CD4-positive, alpha-beta memory T cell (primary cell): ENCODE measurements at places on chromosomes 12 and 14.

- DNase-seq = no peak
These were observed 188.5 kb upstream of the TMEM132C start for GRCh38 chr12:128078301-128078971.

- DNase-seq = no peak
These were observed 166.3 kb downstream of the KIF26A start for GRCh38 chr14:104304451-104305351.

- no peak for DNase-seq
These were observed 16.0 kb downstream of the RPS6KL1 start for GRCh38 chr14:74906925-74907521.

DNA sequence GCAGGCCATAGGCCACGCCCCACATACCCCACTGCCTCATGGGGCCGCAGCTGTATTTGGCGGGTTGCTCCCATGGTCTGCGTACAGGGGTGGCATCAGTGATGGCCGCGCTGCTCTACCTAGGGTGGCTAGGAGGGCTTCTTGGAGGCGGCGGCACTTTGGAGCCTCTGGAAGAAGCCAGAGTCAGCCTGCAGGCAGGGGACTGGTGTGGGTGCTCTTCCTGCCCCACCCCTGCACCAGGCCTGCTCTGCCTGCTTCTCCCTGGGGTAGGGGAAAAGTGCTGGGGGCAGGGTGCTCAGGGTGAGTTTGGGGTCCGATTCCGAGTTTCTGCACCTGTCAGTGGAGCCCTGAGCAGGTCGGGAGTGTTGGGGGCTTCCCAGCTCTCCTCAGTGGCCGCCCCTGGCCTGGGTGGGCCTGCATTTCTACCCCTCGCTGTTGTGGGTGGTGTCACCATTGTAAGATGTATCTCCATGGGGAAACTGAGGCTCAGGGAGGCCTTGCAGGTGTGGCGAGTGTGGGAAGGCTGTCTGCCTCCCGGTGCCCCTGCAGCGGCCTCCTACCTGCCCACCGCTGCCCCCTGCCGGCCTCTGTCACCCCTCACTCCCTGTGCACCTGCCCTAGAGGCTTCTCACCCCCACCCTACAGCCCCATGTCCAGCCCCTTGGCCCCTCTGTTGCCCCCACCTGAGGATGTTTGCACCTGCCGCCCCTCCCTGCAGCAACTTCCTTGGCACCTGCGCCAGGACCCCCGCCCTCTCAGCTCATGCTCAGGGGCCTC lies 5.5 kb downstream of the CEP170B start:
- DNase-seq = peak; percentile 22

DNA sequence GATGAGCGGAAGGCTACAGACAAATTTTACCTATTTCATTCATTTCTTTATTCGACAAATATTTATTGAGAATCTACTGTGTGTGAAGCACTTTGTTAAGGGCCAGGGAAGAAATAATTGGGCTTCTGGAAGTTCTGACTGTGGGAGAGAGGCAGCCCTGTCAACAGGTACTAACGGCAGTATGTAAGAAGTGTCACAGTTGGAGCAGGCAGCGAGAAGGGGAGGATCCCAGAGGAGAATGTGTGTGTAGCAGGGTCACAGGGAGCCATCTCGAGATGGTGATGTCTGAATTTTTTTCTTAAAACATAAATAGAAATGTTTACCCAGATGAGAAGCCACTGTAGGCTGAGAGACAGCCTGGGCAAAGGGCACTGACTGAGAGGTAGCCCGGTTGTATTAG lies 163.3 kb upstream of the SLC38A2 start:
- DNase-seq = no peak

GRCh38 chr14:55752580-55753390 lies 172.8 kb downstream of the KTN1 start:
- DNase-seq = no peak

DNA sequence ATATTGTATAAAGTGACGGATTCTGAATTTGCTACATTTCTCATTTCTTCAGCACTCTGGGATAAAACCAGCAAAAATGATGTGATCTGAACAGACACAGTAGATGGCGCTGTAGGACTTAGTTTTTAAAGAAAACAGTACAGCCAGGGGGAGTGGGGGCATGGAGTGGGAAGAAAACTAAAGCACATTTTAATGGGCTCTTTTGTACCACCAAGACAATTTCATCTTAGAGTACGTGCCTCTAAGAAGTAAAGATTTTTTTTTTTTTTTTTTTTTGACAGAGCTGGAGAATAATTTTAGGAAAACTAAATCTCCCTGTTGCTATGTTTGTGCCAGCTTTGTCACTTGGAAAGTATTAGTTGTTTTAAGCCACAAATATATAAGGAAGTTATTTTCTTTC lies 124.4 kb downstream of the RAD51B start:
- peak; percentile 53 for DNase-seq

GRCh38 chr12:109154451-109155438 lies 38.4 kb downstream of the ACACB start:
- DNase-seq = peak; percentile 76

- no peak for DNase-seq
These were observed 271.1 kb upstream of the G2E3 start for GRCh38 chr14:30287579-30288445.

DNA sequence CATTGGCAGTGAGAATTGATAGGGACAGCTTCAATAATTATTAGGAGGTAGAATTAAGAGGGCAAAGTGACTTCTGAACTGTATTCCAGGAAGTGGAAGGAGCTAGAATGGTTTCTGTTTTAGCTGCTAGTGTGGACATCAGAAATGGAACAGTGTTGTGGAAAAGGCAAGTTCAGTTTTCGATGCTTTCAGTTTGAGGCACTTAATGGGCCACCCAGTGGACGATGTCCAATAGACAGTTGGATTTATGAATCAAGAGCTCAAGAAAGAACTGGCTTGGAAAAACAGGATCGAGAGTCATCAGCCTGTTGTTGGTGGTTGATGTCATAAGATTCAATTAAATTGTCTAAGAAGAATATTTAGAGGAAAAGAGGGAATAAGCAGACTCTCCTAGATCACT lies 136.3 kb downstream of the DYRK2 start:
- no peak for DNase-seq

GRCh38 chr12:115598871-115599811 lies 678.4 kb downstream of the MED13L start:
- DNase-seq = no peak

DNA sequence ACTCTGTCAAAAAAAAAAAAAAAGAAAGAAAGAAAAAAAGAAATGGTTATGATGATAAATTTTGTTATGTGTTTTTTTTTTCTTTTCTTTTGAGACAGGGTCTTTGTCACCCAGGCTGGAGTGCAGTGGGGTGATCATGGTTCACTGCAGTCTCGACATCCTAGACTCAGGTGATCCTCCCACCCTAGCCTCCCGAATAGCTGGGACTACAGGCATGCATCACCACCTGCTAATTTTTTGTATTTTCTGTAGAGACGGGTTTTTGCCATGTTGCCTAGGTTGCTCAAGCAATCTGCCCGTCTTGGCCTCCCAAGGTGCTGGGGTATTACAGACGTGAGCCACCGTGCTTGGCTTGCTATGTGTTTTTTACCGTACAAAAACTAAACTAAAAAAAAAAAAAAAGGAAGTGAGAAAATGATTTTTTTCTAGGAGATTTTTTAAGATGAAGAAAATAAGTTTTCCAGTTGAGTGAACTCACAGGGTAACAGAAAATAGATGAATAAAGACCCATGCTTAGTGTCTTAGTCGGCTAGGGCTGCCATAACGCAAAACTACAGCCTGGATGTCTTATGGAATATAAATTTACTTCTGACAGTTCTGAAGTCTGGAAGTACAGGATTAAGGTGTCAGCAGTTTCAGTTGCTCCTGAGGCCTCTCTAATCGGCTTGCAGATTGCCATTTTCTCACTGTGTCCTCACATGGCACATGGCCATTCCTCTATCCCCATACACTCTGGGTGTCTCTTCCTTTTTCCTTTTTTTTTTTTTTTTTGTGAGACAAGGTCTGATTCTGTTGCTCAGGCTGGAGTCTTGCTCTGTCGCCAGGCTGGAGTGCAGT lies 13.2 kb upstream of the APOF start:
- no peak for DNase-seq

- DNase-seq = no peak
These were observed 127.4 kb upstream of the RBM19 start for GRCh38 chr12:114093520-114093919.

GRCh38 chr12:11568762-11569478 lies 80.6 kb upstream of the ETV6 start:
- no peak for DNase-seq

DNA sequence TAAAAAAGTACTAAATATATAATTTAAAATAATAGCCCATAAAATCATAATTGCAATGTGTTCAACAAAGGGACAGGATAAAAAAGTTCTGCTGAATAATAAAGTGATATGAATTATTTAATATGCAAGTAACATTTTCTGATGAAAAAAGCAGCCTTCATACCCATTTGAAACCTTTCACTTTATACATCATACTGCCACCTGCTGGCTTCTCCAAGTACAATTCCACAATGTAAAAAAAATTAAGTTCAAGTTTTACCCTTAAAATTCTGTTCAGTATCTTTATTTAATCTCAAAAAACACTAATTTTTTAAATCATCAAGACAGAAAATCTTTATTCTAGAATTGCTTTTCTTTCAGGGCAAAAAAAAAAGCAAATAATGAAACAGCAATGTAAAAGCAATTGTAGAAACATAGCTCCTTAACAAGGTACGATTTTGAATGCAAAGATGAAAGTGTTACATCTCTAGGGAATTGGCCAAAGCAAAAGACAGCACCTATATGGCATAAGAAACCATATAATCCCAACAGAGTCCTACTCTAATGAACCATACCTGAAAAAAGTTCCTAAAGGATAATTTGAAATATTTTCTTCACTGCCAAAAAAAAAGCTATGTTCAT lies 15.0 kb downstream of the MDM1 start:
- DNase-seq = no peak

GRCh38 chr12:115037830-115038229 lies 353.9 kb upstream of the TBX3 start:
- DNase-seq = no peak

GRCh38 chr14:103886304-103887169 lies 39.2 kb upstream of the PPP1R13B start:
- no peak for DNase-seq

- DNase-seq = no peak
These were observed 55.4 kb downstream of the SLCO1B3 start for GRCh38 chr12:20865873-20866272.

- DNase-seq = no peak
These were observed 45.7 kb upstream of the APPL2 start for GRCh38 chr12:105281694-105282049.

- peak; percentile 67 for DNase-seq
These were observed 11.0 kb upstream of the FBXL14 start for GRCh38 chr12:1605129-1606020.

GRCh38 chr14:56422703-56423213 lies 156.8 kb upstream of the TMEM260 start:
- peak; percentile 17 for DNase-seq

- no peak for DNase-seq
These were observed 414.3 kb downstream of the BCAT1 start for GRCh38 chr12:24534622-24535021.

DNA sequence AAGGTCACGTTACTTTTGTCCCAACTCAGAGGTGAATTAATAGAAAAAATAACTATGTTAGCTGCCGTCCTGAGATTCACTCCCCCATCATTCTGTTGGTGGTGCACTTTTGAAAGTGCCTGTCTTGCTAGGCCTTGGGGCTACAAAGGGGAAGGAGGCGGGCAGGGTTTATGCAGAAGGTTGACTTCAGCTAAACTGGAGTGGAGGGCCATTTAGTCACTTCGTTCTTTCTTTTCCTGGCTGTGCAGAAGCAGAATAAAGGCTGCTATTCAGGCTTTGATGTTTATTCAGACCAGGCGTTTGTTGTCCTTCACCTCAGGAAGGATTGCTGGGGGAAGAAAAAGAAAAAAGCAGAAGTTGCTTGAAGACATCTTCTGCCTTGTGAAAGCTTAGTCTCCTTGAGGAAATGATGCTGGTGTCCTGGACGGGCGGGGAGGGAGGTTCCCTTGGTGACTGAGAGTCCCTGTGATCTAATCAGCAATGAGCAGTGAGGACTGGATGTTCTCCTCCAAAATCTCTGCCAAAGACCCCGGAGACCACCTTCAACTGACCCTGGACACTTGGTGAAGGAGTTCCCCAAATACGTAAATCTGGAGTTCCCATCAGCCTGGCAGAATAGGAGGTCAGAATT lies 4.0 kb downstream of the GLT1D1 start:
- no peak for DNase-seq

GRCh38 chr12:1283316-1283715 lies 292.3 kb downstream of the ERC1 start:
- DNase-seq = no peak

DNA sequence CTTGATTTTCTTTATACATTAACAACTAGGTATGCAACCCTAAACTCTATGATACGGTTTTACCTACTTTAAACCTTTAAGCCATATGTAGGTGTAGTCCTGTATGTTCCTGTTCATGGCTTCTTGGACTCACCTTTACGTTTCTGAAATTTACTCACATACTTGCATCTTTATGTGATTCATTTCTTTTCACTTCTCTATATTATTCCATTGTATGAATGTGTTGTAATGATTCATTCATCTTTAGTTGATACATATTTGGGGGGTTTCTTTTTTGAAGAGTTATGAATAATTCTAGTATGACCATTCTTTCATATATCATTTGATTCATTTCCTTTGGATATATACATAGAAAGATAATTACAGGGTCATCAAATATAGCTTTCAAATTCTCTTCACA lies 2.4 kb upstream of the TAS2R50 start:
- no peak for DNase-seq

DNA sequence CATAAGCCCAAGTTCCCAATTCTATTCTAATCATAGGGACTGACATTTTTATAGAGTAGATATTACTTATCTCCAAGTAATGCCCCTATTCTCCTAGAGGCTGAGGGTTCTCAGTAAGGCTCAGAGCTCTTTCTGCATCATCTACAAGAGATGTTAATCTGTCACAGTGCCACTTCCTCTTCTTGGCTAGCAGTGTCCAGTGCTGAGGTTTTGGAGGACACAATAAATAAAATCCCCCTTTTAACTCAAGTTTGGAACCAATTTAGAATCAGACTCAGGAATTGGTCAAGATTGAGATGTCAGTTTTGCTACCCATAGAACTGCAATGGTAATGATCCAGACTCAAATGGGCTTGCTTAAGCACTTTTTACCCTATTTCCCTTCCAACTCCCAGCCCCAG lies 154.1 kb upstream of the ARID2 start:
- no peak for DNase-seq

- DNase-seq = no peak
These were observed 295.7 kb upstream of the PRKD1 start for GRCh38 chr14:30223385-30223785.

GRCh38 chr12:110936367-110937103 lies 16.2 kb upstream of the MYL2 start:
- no peak for DNase-seq

DNA sequence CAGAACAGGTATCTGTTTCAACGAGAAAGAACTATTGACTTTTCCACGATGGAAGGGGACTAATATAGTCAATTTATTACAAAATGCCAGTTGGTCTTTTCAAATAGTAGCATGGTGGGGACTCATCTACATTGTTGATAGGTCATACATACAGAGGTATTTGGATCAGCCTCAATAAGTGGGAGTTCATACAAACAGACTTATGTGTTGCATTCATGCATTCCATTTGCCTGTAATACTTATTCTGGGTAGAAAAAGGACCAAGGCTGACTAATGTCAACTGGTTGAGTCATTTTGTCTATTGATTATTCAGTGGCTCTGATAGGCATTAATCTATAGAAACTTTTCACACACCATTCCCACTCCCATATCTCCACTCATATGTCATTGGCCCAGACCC lies 41.5 kb upstream of the GLIPR1 start:
- DNase-seq = no peak
